ENCODE measurements at places on chromosomes 2 and 18.
A peak's percentile ranks its signal among the peaks of the same experiment; 100 is the strongest.

DNA sequence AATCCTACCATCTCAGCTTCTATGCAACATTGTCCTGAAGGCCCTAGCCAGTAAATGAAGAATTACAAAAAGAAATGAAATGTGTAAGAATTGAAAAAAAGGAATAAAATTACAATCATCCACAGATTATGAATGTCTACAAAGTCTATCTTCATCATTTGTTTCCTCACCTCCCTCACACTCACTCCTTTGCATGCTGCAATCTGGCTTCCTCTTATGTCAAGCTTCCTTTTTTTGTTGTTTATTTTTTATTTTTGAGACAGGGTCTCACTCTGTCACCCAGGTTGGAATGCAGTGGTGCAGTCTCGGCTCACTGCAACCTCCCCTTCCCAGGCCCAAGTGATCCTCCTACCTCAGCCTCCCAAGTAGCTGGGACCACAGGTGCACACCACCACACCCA lies 129.0 kb downstream of the CABYR start:
- no peak for DNase-seq

DNA sequence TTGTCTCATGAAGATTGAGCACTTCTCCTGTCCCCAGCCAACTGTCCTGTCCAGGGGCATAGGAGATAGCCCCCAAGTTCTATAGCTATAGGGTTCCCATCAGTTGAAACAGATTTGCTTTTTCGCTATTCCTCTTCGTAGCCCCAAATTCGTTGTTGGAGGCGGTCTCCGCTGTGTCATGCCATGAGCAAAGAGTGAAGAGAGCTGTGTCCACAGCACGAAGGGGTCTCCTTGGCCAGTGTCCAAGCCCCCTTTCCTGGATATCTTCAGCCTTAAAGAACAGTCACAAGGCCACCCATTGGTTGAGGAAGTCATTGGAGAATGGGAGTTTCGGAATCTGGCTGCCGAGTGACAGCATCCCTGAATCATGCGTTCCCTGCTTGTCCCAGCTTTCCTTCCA lies 21.0 kb downstream of the IGFBP5 start:
- DNase-seq = no peak

GRCh38 chr18:77529492-77530176 lies 280.0 kb downstream of the GALR1 start:
- DNase-seq = no peak

- peak; percentile 14 for DNase-seq
Observed at GRCh38 chr2:43622931-43623451, 14.1 kb upstream of the PLEKHH2 start.

- no peak for DNase-seq
Observed at GRCh38 chr2:178484245-178485041, 4.2 kb downstream of the PLEKHA3 start.

DNA sequence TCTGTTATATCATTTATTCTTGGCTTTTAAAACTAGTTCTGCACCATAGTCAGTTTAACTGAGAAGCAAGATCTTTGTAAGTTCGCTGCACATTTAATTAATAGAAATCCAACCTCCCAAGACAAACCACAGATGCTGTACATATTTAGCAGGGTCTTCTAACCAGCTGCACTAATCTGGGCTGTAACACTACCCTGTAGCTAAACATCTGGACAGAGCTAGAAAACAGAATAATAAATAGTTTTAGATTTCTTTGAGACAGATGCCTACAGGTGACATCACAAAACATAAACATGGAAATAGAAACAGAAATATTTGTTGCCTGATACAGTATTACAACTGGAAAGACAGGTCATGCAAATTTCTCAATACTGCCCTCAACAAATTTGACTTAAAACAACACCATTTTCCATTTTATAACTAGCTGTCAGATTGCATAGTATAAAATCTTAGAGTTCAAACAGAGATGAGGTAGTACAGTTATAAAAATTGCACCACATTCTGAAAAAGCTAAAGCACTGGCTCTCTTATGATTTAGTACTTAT lies 315.1 kb downstream of the NR4A2 start:
- DNase-seq = no peak

- DNase-seq = no peak
Observed at GRCh38 chr2:197079414-197079813, 152.9 kb upstream of the PGAP1 start.

GRCh38 chr2:18976168-18976961 lies 382.1 kb downstream of the OSR1 start:
- DNase-seq = peak; percentile 15

DNA sequence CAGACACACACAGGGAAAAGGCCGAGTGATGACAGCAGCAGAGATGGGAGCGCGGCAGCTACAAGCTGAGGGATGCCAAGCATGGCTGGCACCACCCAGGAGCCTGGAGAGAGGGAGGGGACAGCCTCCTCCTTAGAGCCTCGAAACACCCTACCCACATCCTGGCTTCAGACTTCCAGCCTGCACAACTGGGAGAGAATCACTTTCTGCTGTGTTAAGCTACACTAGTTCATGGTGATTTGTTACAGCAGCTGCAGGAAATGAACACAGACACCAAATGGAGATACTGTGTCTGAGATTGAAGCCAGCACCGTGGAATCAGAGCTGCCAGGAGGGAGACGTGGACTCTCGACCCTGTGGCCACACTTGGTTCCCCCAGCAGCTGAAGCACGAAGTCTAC lies 27.5 kb upstream of the FOSL2 start:
- DNase-seq = no peak

- DNase-seq = no peak
Observed at GRCh38 chr18:1053331-1054315, 149.0 kb downstream of the ADCYAP1 start.

DNA sequence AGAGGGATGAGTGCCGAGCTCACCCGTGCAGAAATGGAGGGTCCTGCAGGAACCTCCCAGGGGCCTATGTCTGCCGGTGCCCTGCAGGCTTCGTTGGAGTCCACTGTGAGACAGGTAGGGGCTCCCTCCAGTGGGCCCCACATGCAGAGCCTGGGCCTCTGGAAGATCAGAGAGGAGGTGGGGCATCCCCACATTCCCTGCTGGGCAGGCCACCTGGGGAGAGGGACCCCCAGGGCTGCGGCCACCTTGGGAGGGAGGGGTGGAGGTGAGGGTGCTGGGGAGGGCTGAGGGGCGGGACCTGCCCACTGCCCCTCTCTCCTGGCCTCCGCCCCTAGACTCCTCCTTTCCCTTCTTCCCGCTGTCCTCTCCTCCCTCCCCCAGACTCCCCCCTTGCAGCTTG lies 38.5 kb downstream of the MTERF4 start:
- DNase-seq = no peak

DNA sequence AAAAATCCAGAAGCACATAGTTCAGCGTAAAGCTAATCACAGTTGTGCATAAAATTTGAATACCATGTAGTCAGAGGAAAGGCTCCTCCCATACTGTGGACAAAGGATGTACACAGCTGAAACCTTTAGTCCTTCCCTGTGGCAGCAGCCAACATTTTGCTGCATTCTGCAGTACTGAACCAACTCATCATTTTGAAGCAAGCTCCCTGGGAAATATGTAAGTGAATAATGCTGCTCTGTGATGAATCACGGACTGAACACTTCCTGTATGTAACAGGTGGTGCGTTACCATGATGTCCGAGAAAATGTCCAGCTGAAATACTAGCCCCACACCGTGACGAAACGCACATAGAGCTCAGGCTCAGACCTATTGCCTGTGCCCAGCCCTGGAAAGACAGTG lies 421.1 kb upstream of the RAB12 start:
- DNase-seq = no peak

- DNase-seq = no peak
Observed at GRCh38 chr2:134021830-134022524, 231.9 kb upstream of the MGAT5 start.

DNA sequence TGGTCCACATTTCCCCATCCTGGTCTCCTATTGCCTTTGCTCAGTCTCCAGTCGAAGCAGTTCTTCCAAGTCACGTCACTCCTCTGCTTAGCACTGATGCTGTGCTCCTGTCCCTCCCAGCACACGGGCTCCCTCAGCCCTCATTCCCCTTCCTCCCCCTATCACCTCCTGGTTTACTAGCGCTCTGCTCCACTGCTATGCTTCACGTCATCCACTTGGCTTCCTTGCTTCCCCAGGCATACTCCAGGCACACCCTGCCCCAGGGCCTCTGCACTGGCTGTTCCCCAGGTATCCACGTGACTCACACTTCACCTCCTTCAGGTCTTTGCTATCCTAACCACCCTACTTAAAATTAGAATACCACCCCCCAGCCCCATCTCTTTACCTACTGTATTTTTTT lies 269.3 kb downstream of the GLI2 start:
- no peak for DNase-seq

GRCh38 chr2:174177316-174177890 lies 70.9 kb downstream of the OLA1 start:
- no peak for DNase-seq

GRCh38 chr2:181104512-181105115 lies 124.2 kb downstream of the UBE2E3 start:
- DNase-seq = peak; percentile 11

DNA sequence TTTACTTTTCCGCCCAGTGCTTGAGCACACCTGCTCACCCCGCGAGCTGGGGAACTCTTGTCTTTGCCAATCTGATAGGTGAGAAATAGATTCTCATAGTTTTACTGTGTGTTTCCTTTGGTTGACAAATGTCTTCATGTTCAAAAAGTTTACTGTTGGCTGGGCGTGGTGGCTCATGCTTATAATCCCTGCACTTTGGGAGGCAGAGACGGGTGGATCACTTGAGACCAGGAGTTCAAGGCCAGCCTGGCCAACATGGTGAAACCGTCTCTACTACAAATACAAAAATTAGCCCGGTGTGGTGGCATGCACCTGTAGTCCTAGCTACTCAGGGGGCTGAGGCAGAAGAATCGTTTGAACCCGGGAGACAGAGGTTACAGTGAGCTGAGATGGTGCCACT lies 10.3 kb downstream of the ODC1 start:
- no peak for DNase-seq

DNA sequence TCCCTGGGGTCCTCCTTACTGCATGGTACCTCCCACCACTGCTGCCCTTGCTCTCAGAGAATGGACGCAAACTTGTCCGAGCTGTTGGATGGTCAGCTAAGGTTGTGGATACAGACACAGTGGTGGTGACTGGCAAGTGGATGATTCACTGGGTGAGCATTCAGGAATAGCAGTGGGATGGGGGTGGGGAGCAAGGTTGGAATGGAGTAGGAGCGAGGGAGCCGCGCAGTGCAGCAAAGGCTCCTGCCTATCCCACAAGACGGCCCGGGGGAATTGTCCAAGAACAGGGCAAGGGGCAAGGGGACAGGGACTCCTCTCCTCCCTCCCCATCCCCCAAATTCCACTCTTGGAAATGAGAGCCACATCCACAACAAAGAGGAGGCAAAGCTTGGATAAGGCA lies 102.2 kb downstream of the PIEZO2 start:
- DNase-seq = no peak

GRCh38 chr18:51227660-51228059 lies 30.2 kb upstream of the MEX3C start:
- DNase-seq = no peak

- DNase-seq = no peak
Observed at GRCh38 chr2:129861666-129862288, 117.7 kb upstream of the RAB6C start.

DNA sequence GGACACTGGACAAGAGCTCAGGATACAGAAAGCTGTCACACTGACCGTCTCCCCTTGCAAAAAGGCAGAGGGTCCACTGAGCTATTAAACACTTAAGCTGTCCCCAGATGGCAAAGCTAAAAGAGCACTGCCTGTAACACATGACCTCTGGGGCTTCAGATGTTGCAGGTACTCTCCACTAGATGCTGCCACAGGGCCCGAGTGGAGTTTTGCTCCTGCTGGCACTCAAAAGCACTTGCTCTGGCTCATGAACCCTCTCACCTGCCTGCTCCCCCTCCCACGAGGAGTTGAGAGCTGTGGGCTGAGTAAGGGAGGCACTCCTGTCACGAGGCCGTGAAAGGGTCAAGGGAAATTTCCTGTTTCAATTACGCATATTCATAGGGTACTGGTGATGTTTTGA lies 227.9 kb downstream of the PRKCE start:
- DNase-seq = no peak

- DNase-seq = no peak
Observed at GRCh38 chr18:77092104-77093066, 40.2 kb downstream of the MBP start.

GRCh38 chr2:234590076-234590475 lies 93.2 kb upstream of the ARL4C start:
- DNase-seq = no peak

DNA sequence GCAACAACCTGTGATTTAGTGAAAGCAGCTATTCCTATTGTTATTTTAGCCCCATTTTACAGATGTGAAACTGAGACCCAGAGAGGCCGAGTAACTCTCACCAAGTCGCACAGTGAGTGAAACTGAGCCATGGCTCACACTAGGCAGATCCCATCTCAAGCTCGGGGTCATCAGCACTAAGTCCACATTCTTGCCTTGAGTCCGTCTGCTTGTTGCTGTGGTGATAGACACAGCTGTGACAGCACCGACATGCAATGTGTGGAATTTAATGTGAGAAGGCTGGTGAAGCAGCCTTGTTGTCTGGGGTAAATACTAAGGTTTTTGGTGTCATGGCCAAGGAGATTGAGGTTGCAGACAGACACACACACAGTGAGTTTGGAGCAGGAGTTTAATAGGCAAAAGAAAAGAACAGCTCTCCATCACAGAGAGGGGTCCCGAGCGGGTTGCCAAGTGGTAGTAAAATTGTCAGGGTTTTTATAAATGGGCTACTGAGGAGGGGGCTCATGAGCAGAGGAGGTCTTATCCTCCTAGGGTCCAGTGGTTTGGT lies 40.2 kb upstream of the GMCL1 start:
- DNase-seq = no peak

DNA sequence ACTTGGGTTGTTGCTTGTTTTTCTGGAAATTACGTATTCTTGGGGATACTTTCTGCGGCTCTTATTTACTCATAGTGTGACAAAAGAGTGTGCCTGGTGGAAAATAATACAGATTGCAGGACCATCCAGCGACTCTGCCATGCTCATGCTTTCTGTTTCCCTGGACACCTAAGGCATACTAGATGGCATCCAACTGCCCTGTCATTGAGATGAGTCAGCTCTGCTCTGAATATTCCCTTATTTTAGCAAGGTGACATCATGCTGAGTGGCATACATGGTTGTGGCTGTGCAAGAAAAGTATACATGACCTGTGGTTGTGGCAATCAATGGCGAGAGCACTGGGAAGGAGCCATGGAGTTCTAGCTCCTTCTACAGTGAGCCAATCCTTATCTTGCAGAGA lies 471.0 kb downstream of the TMEM182 start:
- DNase-seq = no peak

- peak; percentile 58 for DNase-seq
Observed at GRCh38 chr2:25877431-25878360, 591 bp downstream of the ASXL2 start.
